ENCODE measurements at places on chromosomes 3 and 15.

- no peak for DNase-seq
Measured at GRCh38 chr15:87219650-87220615, 1036.6 kb downstream of the NTRK3 start.

DNA sequence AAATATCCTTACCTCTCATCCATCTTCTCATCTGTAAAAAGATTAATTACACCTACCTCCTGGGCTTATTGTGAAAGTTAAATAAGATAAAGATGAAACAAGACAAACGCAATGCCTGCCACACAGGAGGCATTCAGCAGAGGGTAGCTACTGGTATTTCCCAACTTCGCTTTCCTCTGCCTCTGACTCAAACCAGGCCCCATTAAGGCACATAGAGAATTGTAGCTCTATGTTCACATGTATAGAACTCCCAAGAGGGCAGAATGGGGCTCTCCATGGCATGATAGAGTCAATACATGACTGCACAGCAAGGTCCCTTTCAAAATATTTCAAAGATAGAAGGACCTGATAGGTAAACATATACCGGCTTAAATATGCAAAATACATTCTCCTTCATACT lies 1.4 kb downstream of the LYSMD2 start:
- no peak for DNase-seq

DNA sequence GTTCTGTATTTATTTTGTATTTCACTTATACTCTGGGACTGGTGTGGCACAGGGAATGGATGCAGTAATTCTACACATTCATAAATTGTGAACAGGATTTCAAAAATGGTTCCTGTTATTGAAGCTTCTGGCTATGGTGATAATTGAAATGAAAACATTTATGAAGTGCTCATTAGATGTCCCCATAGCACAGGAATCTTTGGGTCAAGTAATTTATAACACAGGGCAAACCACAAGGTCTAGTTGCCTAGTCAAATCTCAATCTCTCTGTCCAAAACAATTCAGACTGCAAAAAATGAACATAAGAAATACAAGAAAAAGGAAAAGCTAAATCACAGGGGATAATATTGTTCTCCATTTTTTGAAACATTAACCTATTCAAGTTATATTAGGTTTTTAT lies 117.5 kb upstream of the PTPRG start:
- DNase-seq: no peak

DNA sequence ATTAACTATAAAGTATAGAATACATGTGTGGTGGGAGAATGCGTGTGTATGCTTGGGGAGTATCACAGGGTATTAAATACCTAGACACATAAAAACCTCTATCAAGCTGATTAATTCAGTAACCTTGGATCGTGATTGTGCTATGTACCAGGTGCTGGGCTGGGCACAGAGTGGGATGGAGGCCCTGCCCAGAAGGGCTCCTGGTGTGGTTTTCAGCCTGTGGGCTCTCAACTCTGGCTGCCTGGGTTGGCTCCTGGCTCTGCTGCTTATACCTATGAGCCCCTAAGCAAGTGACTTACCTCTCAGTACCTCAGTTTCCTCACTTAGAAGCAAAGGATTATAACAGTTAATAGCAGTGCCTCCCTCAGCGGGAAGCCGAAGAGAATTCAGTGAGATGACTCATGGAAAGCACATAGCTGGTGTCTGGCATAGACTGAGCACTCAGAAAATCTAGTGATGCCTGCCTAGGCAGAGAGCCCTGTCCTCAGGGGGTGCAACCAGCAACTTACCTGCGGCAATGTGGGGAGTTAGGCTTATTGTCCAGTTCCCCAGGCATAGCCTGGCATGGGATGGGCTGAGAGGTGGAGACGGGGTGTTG lies 90.6 kb upstream of the MYZAP start:
- no peak for DNase-seq

DNA sequence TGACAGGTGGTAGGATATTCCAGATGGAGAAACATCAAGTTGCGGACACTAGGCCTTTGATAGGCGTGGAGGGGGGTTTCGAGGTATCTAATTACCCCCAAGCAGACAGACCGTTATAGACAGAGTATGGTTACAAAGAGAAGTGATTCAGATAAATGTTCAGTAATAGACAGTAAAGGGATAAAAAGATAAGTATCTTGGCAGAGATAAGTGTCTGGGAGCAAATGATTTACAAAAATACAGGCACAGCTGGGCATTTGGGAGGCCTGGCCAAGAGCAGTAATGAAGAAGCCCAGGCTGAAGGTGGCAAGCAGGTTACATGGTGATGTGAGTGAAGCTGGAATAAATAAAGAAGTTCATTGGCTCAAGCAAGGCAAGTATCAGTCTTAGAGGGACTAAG lies 659 bp upstream of the MYH15 start:
- no peak for DNase-seq

DNA sequence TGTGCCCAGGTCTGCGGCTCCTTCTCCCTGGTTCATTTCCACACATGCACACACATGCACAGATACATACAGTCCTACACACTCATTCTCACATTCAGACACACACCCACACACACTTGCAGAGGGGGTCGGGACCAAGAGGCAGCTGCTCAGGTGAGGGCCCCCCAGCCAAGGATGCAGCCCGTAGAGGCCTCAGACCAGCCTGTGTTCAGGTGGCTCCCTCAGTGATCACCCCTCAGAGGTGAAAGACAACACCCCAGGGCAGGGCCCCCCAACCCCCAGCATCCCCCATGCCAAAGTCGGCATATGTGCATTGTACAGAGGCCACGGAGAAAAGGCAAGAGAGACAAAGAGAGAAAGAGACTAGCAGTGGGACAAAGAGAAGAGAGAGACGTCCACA lies 5.9 kb upstream of the CORO2B start:
- DNase-seq: no peak

GRCh38 chr3:36193448-36193847 lies 186.9 kb upstream of the STAC start:
- DNase-seq: no peak

- DNase-seq: no peak
Measured at GRCh38 chr3:108311797-108312196, 15.4 kb downstream of the HHLA2 start.

GRCh38 chr3:155646669-155647068 lies 98.2 kb downstream of the PLCH1 start:
- DNase-seq: no peak

GRCh38 chr3:74614107-74614967 lies at the start of gene CNTN3:
Gene CNTN3 (minus strand): TSS chr3:74614659. CDS start chr3:74521112, 93,547 bp downstream.
- DNase-seq: no peak

Measured in NCI-H2029 (cell line).